ENCODE measurements at places on chromosomes 4 and X.

GRCh38 chr4:121932212-121932974 is 19.5 kb downstream of the TRPC3 start:
- DNase-seq = no peak

- DNase-seq = peak; percentile 44
These were observed 60.9 kb downstream of the UGT8 start for GRCh38 chr4:114659386-114660008.

GRCh38 chr4:185665655-185666054 is 130.3 kb upstream of the PDLIM3 start:
- DNase-seq = peak; percentile 7

DNA sequence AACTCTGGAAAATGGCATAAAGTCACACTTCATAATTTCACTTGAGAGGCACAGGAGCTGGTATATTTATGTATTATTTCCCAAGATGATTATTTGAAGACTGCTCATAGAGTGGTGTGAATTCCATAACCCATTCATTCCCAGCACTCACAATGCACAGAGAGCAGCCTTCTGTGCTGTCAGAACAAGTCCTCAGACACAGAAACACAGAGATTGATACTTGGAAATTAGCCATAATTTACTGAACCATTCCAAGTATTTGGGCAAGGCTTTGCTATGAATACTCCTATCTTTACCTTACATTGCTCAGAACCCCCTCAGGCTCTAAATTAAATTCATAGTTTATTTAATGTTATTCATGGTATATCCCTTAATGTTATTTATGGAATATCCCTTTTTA is 53.6 kb downstream of the PABPC4L start:
- no peak for DNase-seq

DNA sequence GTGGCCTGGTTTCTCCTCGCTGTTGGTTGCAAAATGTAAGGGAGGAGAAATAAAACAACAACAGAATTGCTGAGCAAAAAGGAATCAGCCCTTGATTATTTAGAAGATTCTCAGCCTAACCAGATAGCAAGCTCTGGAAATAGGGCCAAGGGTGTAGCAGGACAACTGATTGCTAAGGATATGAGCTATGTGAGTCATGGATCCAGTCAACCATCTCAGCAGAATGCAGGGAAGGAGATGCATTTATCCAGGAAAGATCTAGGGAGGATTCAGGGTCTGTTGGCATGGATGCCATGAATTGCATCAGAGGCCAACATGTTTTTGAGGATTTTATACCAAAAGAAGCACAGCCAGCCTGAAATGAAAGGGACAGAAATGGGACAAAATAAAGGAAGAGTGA is 2.2 kb upstream of the XAGE3 start:
- DNase-seq = no peak

DNA sequence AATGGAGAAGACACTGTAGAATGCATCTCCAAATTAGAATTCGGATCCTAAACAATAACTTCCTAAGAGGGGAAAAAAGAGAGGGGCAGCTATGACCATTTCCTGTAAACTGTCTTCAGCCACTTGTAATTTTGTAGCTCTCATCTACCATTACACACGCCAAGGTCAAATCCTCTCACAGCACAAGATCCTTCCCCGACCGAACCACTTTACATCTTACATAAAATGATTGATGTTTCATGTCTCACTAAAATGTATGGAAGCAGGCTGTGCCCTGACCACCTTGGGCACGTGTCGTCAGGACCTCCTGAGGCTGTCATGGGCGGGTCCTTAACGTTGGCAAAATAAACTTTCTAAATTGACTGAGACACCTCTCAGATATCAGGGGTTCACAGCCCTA is 24.1 kb upstream of the PBDC1 start:
- DNase-seq = peak; percentile 0

- DNase-seq = no peak
These were observed 8.7 kb upstream of the TIMP1 start for GRCh38 chrX:47573341-47574075.

- no peak for DNase-seq
These were observed 234.2 kb downstream of the FRAS1 start for GRCh38 chr4:78291277-78291676.

DNA sequence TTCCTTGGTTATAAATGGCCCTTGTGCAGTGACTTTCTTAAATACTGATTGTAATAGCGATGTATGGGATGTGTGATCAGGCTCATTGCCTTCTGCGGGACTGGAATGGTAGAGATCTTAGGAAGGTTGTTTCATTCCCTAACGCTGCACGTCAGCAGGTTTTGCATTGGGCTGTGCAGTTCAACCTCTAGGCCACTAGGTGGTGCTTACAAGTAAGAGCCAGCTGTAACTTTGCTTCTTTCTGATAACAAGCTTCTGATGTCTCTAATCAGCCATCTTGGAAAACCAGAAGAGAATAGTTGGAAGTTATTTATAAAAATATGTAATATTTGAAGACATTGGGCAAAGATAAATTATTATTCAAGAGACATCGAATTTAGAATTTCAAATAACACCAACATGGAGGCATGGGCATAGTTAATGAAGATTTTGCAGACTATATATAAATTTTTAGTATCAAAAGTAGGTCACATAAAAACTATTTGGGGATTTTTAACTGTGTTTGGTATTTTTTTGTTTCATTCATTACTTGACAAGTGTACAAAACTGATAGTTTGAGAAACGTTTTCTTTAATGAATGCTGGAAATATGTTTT is 339.7 kb upstream of the PCDH7 start:
- no peak for DNase-seq

- DNase-seq = no peak
These were observed 16.3 kb upstream of the MAML3 start for GRCh38 chr4:140170299-140170698.

DNA sequence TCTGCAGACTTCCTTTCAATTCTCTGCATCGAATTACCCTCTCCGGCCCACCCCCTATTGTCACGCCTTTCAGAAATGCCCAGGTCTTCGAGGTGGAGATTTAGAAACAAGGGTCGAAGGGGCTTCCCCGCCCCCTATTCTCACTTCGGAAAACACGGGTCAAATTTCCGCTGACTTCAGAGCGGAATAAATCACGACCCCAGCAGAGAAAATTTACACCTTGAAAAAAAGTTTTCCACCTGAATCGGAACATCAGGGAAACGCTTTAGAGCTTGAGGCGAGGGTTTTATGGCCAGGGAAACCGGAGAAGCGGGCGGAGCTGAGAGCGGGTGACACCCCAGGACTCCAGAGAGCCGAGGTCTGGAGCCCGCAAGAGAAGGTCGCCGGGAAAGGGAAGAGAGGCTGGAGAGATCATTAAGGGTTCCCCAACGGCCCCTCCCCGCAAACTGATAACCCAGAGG is 1.6 kb downstream of the SHISA3 start:
- no peak for DNase-seq

- DNase-seq = no peak
These were observed 27.1 kb downstream of the PDLIM3 start for GRCh38 chr4:185508181-185508580.

DNA sequence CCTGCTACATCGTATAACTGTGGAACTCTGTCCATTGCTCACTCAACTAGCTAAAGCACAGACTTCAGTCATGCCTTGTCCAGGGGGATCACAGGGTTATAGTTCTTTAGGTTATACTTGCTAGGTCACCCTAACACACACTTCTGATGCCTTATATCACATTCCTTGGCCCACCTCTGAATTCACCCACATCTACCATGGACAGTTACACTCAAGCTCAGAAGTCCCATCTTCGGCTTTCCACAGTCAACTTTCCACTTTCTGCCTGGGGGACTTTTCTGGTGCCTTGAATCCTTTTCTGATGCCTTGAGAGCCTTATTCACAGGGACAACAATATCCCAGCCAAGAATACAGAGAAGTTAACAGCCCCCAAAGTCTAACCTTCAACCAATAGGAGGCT is 129.2 kb upstream of the MAOA start:
- no peak for DNase-seq

DNA sequence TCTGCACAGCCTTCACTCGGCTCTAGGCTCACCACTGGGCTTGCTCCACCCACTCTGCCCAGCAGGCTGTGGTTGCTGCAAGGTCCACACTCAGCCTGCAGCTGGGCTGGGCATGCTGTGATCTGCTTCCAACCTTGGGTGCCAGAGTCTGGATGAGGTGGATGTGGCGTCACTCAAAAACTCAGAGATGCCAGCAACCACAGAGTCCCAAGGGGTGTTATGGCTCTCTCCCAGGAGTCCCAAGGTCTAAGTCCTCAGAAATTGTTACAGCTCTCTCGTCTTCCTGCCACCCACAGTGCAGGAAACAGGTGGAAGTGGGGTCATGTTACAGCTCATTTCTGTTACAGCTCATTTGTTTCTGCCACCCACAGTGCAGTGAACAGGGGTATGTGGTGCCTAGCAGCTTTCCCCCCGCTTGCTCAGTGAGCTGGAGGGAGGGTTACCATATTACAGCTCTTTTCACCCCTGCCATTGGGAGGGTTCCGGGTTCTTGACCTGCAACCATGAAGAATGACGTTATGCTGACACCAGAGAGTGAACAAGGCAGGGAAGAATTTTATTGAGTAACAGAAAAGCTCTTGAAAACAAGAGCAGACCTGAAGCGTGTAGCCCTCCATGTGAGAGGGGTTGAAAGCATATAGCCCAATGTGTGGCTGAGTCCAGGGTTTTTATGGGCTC is 893.9 kb downstream of the PCDH7 start:
- peak; percentile 62 for DNase-seq

- peak; percentile 9 for DNase-seq
These were observed 3.3 kb downstream of the TRIM2 start for GRCh38 chr4:153207567-153207966.

DNA sequence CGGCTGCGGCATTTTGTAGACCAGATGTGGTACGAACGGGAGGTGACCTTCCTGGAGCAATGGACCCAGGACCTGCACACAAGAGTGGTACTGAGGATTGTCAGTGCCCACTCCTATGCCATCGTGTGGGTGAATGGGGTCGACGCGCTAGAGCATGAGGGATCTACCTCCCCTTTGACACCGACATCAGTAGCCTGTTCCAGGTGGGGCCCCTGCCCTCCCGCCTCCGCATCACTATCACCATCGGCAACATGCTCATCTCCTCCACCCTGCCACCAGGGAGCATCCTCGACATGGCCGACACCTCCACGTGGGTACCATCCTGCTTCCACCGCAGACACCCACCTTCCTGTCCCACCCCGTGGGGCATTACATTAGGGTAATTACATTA is 46.2 kb downstream of the SMARCA5 start:
- DNase-seq = no peak

DNA sequence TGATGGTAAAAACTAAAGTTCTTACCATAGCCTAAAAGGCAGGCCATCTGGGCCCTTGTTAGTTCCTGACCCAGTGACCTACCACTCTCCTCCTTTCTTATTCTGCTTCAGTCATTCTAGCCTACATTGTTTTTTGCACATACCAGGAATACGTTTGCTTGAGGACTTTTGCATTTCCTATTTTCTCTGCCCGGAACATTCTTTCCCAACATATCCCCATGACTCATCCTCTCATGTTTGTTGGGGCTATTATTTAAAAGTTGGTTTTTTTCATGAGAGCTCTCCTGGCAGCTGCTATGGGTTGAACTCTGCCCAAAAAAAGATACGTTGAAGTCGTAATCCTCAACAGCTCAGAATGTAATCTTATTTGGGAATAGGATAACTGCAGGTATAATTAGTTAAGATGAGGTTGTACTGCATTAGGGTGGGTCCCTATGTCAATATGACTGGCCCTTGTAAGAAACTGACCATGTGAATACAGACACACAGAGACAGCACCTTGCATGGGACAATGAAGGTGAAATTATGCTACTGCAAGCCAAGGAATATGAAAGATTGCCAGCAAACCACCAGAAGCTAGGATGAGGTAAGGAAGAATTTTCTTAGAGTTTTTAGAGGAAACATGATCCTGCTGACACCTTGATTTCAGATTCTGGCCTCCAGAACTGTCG is 138.3 kb upstream of the PDHA2 start:
- DNase-seq = no peak

DNA sequence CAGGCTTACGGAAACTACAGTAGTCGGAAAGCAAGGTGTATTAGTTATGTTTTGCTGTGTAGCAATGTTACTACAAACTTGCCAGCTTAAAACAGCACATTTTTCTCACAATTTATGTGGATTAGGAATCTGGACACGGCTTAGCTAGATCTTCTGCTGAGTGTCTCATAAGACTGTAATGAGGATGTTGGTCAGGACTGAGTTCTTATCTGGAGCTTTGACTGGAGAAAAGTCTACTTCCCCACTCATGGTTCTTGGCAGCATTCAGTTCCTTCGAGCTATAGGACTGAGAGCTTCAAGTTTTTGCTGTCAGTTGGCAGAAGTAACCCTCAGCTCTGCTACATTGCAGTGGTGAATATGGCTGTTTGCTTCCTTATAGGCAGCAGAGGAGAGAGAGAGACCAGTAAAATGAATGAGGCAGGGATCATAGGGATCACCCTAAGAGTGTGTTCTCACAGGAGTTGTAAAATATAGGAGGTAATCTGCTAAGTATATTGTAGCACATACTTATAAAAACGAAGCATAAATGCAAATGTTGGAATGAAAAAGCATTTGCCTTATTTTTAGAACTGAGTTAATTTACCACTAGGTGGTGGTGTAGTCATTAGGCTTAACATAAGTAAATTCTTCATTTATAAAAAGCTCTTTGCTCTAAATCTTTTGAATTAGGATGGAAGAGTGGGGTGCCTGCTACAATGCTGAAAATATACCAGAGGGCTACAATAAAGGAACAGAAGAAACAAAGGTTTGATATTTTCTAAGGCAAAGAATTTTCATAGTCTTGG is 38.6 kb downstream of the ALG13 start:
- no peak for DNase-seq

- no peak for DNase-seq
These were observed 1189.6 kb downstream of the PCDH18 start for GRCh38 chr4:136342666-136343065.

DNA sequence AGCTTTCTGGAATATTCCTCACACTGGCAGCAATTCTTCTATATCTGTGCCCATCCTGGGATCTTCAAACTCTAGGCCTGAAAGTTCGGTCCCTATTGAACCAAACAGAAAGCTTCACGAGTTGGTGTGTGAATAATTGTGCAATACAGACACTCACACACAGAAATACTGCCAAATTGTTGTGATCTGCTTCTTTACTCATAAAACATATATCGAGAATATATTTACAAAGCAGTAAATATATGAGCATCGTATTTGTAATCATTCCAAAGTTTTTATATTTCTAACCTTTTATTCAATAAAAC is 56.6 kb upstream of the BEX4 start:
- DNase-seq = no peak

GRCh38 chrX:22383988-22384387 is 111.3 kb downstream of the CBLL2 start:
- DNase-seq = no peak

DNA sequence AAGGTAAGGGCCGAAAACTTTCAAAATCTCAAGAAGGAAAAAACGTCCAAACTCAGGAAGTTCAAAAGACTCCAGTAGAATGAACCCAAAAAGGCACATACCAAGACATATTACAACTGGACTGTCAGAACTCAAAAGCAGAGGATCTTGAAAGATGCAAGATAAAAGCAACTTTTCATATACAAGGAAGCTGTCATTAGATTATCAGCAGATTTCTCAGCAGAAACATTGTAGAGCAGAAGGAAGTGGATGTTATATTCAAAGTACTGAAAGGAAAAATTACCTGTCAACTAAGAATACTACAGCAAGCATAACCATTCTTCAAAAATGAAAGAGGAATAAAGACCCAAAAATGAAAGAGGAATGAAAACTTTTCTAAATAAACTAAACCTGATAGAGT is 224.9 kb downstream of the FAT4 start:
- DNase-seq = no peak

All from SHP77 (cell line).